ENCODE measurements at places on chromosomes 3 and 15.

DNA sequence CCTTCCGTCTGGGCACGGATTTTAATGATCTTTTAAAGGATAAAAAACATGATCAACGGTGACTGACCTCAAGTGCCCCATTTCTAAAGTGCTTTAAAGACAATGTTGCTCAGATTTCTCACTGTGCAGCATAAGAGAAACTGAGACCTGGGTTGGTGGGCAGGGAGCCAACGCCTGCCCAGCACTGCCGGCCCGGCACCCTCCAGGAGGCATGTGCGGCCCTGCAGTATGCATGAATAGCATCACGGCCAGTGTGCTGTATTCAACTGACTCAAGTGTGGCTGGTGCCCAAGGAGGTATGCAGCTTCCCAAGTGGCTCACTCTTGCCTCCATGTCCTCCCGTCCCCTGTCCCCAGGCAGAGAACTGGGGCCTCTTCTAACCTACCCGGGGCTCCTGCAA lies 30.3 kb downstream of the SEC61A1 start:
- no peak for DNase-seq

DNA sequence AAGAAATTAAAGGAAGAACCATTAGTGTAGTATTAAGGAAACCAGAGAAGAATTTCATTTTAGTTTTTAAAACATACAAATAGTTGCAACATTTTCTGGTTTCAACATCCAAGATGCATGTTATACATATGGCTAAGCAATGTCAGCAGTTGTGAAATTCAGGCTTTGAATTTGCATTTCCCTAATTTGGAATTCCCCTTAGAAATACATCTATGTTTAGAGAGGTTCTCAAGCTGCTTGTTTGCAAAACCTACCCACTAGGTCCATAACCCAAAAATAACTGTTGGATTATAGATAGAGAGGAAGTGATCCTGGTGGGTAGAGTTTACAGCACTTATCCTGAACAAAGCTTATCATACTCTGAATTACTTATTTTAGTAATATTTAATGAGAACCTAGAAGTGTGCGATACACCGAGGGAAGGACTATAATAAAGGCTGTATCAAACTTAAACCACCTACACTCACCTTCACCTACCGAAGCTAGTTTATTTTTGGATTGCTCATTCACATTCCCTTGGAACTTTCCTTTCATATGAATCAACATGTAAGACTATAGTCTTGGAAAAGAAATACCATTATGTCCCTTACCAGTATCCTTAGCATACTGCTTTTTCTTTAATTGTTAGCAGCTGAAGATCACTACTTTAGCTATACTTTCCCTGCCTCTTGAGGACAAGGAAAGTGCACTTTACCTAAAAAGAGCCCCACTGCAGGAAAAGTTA lies 60.6 kb downstream of the CHAC1 start:
- DNase-seq, result no peak

GRCh38 chr15:50116477-50116876 lies 2.6 kb downstream of the ATP8B4 start:
- no peak for DNase-seq

DNA sequence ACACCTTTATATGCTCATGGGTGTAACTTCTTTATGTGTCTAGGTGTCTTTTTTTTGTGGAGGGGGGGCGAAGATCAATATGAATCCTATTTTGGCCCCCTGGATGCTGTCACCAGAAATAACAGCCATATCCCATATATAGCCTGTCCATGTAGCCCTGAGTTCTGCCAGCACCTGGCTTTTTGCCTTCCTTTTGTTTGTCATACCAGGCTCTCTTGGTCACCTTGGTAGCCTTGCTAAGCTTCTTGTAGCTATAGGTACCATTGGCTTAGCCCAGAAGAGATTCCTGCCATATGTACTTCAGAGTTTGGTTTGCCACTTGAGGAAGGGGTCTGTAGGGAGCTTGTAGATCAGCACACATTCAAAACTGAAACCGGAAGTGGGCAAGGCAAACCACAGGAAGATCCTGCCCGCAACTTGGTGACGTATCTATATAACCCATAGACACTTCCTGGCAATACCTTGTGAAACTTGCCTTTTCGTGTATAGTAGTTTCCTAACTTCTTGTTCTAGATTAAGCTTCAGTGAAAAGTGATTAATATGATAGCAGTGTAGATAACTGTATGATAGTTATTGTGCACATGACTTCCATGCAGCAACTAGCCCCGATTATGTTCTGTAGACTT lies 11.9 kb downstream of the RASA2 start:
- DNase-seq, result no peak

GRCh38 chr3:18232317-18232716 lies 192.8 kb downstream of the SATB1 start:
- DNase-seq, result no peak

DNA sequence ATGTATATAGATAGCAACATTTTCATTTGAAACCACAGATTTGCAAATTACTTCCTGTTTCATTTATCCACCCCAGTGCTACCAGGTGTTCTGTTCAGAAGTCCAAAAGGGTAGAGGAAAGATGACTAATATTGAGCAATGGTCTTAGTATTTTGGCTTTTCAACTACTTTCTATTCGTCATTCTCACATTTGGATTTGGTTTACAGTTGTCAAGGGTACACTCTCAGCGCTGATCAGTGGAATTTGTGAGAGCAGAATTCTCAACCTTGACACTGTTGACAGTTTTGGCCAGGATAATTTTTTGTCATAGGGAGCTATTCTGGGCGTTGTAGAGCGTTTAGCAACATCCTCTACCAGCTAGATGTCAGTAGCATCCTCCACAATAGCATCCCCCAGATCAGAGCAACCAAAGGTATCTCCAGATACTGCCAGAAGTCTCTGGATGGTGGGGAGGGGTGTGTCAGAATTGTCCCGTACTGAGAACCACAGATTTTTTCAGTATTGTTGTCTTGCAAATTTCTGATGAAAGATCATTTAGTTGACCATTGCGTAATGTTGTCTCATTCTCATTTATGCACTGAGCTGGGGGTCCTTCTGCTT lies 4.2 kb downstream of the HMCES start:
- DNase-seq, result no peak

GRCh38 chr3:45491344-45491743 lies 103.0 kb downstream of the LARS2 start:
- DNase-seq, result no peak

All from DMS153 (cell line).